ENCODE measurements at places on chromosomes 16 and 17.

DNA sequence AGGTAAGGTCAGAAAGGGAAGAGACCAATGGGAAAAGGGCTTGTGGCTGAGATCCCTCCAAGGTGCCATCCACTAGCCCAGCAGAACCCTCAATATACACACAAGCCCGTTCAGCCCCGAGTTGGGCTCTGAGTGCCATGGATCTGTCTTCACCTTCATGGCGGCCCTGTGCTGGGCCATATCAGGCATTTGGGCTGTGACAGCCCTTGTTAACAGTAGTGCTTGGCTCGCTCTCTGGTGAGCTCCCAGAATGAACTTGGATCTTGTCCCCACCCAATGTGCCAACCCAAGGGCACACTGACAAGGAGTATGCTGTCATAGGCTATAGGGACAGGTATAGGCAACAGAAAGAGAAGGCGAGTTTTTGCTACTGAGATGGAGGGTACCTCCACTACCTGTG lies 182.7 kb downstream of the ZFHX3 start:
- no peak for DNase-seq

- no peak for DNase-seq
Observed at GRCh38 chr17:20046629-20047028, 37.5 kb downstream of the SPECC1 start.

DNA sequence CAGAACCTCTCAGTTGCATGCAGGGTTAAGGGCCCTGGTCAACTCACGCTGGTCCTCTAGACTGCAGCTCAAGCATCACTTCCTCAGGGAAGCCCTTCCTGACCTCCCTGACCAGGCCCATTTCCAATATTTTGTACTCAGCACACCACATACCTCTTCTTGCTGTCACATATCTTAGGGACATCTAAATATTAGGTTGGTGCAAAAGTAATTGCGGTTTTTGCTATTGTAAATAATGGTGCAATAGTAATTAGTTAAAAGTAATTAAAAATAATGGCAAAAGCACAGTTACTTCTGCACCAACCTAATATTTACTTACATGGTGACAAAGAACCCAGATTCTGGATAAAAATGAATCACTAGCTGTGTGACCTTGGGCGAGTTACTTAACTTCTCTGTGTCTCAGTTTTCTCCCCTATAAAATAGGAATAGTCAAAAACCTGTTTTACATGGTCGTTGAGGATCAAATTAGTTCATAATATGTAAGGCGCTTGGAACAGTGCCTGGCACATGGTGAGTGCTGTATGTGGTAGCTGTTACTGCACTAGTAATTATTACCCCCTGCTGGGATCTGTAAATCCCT lies 177.4 kb downstream of the PRKCB start:
- DNase-seq = no peak

DNA sequence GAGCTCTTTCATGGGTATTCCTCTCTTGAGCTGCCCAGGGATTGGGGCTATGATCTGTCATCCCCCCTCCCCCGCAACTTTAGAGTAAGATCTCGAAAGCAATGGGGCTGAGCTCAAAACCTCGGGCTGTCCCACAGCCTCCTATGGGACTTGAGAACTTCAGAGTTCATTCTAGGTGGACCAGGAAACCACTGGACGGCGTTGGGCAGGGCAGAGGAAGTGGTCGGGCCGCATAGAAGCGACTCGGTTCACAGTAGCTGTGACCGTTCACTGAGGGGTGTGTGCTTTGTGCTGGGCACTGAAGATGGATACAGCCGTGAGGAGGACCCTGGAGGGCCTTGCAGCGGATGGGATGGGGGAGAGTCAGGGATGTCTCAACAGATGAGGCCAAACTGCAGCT lies 292.0 kb downstream of the CPPED1 start:
- no peak for DNase-seq

- no peak for DNase-seq
Observed at GRCh38 chr17:49890852-49891251, 43.0 kb upstream of the TAC4 start.

DNA sequence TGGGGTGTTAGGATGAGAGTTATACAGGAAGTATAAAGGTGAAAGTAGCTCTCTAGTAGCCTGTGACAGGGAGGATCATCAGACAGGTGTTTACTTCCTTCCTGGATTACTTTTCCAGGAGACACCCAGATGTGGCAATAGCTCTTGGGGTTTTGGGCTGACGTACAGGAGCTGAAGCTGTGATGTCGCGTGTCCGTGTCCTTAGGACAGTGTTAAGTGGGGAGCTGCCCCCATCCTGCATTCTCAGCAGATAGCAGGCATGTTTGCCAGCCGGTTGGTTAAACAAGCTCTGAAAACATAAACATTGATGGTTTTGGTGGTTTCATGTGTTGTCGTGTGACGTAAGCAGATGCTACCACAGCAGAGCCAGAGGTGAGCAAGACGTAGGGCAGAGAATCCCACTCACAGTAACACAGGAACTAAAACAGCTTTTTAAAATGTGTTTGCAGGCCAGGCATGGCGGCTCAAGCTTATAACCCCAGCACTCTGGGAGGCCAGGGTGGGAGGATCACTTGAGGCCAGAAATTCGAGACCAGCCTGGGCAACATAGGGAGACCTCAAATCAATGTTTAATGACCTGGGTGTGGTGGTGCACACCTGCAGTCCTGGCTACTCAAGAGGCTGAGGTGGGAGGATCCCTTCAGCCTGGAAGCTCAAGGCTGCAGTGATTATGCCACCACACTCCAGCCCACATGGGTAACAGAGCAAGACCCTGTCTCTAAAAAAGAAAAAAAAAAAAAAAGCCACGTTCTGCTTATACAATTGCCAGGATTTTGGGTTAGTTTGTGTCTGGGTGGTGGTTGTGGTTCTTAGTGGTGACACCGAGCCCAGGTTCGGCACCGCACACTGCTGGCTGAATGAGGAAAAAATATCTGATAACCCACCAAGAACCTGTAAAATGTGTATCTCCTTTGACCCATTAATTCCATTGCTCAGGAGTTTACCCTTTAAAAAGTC lies 18.2 kb upstream of the IL17C start:
- DNase-seq = no peak

DNA sequence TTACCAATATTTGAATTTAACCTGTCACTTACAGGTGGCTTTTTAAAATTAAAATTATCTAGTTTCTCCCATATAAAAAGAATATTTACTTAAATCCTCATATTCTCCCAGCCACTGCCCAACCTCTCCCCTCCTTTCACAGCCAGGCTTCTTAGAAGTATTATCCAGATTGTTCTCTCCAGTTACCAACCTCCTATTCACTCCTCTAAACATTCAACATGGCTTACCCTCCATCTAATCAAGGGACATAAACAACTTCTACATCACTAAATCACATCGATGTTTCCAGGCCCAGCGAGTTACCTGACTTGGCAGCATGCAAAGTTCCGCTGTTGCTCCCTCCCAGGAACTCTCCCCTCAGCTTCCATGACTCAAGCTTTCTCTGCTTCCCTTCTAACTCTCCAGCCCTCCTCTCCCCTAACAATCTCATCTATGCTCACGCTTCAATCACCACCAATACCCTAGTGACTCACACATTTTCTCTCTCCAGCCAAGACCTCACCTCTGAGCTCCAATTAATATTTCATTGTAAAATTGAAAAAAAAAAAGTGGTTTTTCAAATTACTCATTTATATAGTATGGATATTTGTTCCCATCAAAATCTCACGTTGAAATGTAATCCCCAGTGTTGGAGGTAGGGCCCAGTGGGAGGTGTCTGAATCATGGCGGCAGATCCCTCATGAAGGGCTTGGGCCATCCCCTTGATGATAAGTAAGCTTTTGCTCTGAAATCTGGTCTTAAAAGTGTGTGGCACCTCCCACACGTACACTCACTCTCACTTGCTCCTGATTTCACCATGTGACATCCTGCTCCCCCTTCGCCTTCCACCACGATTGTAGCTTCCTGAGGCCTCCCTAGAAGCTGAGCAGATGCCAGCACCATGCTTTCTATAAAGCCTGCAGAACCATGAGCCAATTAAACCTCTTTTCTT lies 88.5 kb downstream of the HELZ start:
- no peak for DNase-seq

DNA sequence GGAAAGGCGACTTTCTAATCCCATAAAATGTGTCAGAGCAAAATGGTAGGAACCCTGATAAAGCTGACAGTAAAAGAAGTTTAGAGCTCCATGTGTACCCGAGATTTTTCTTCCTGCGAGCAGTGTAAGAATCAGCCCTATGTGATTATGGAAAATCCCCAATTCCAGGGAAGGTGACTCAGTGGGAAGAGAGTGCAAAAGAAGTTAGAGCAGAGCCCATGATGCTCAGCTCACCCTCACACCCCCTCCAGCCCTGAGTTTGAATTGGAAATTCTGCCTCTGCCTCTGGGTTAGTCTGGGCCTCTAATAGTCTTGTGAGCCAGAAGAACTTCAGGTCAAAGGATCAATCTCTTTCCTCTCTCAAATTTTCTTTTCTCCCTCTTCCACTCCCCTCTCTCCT lies 12.5 kb downstream of the C17orf78 start:
- DNase-seq = peak; percentile 46

DNA sequence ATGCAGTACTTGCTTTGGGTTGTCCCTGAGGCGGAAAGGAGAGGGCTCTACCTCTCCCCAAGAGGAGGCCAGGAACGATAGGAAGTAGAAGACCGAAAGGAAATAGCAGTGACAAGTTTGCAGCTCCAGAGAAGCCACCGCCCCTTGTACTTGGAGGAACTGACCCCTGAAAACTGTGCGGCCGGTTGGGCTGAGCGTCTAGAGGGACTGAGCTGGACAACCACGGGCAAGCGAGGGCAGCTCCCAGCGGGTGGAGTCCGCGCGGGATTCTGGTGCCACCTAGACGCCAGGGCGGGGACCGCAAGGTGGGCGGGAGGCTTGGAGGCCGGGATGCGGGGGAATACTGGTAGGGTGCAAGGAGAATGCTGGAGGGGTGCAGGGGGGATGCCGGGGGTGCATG lies 1.3 kb upstream of the SLC6A4 start:
- no peak for DNase-seq

GRCh38 chr17:10870336-10871050 lies 32.6 kb upstream of the PIRT start:
- no peak for DNase-seq

GRCh38 chr16:31185339-31185738 lies 5.4 kb downstream of the FUS start:
- no peak for DNase-seq

- DNase-seq = no peak
Observed at GRCh38 chr17:58302919-58303585, 22.3 kb upstream of the MPO start.

GRCh38 chr17:82118815-82119380 lies 20.9 kb upstream of the FASN start:
- no peak for DNase-seq

GRCh38 chr16:53528797-53529196 lies 25.8 kb upstream of the AKTIP start:
- DNase-seq = no peak

- no peak for DNase-seq
Observed at GRCh38 chr16:48426244-48427141, 41.3 kb upstream of the SIAH1 start.

- DNase-seq = no peak
Observed at GRCh38 chr16:48432136-48432535, 46.9 kb upstream of the SIAH1 start.

- DNase-seq = no peak
Observed at GRCh38 chr16:53911513-53911912, 207.6 kb downstream of the FTO start.

DNA sequence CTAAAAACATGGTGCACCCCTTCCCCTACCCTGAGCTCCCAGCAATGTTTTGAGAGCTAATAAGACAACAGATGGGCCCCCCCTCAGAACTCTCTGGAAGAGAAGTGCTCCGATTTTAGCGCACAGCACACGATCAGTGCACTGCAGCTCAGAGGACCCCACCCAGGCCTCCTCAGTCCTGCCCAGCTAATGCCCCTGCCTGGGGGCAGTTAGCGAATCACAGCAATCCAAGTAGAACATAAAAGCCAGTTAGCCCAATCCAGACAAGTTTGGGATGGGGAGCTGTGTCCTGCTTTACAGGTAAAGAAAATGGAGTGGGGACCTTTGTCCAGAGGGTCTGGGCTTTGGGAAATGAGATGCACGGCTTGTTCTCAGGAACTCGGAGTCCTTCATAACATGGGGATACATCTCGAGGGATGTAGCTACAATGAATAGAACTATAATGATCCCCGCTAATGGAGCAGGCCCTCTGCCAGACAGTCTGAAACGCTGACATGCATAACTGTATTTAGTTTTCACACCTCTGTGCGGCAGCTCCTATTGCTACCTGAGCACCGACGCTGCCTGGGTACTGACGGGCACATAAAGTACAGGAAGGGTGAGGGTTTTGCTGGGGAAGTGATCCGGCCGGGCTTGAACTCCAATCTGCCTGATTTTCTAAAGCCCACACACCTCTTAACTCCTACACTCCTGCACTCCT lies 29.7 kb upstream of the CDC42EP4 start:
- DNase-seq = no peak

DNA sequence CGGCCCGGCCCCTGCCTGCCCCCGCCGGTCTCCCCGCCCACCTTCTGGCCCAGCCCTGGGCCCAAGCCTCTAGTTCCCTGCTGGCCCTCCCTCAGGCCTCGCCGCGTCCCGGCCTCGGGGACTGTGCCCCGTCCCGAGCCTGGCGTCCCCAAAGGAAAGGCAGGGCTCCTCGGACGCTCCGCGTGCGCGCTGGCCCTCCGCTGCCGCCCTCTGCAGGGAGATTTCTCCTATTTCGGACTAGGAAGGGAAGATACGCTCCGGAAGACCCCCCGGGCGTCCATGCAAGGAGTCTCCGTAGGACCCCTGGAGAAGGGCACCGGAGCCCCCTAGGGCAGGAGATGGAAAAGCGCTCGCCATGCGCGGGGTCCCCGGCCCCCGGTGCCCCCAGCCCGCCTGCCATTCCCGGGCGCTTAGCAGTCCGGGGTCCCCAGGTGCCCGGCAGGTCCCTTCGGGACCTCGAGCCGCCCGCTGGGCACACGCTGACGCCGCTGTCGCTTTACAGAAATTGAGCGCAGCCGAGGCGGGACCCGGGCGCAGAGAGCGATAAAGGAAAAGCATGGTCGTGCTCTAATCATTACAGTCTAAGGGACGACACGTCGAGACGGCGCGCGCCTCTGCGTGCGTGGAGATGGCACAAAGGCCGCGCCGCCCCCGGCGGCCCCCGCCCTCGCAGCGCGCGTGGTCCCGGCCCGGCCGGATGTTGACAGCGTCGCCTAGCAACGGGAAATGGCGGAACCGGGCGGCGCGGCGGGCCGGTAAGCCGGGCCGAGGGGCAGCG lies at the start of gene CCDC40:
TSS of gene CCDC40 (plus strand) at position 706 of the 778 bp plus-strand sequence. CDS start at position 727, 21 bp downstream.
- DNase-seq = peak; percentile 76

All from putamen (tissue), 1 donor.